ENCODE measurements at places on chromosomes 13 and 19.

- DNase-seq: no peak
Measured at GRCh38 chr13:28110414-28110813, 10.0 kb upstream of the FLT3 start.

DNA sequence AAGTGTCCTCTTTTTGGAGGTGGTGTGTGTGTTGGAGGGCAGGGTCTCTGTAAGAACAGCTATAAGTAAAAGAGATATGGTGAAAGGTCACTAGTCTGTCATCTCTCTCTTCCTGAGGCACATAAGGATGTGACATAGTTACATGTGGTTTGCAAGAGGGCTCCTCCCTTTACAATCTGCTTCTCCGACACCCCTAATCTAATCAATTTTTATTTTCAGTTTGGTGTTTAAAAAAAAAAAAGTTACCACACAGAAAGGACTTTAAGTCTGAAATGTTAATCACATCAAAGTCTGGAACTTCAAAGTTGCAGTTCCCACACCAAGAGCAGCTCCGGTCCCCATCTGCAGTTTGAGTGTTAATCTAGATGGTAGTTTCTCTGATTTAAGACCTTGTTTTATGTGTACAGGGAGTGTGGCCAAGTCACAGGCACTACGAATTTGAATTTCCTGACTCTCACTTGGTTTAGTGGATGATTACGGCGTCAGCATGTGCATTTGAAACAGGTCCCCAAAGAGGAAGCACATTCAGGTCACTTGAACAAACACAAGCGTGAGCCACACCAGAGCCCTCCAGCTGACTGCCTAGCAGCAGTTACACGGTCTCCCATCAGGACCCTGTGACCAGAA, 53.1 kb downstream of the FOXO1 start:
- no peak for DNase-seq

DNA sequence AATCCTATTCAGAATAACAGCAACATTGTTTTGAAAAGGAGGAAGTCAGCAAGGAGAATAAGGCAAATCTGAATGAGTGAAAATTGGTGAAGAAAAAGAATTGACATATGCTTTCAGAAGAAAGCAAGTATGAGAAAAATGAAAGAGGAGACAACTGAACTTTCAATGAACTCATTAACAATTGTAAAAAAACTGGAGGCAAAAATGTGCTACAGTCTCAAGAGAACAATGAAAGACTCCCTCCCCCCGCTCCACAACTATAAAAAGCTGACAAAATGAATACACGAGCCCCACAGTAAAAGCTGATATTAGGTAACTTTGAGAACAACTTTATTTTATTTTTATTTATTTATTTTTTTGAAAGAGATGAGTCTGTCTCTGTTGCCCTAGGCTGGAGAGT, 373.1 kb downstream of the DIAPH3 start:
- DNase-seq: no peak

GRCh38 chr13:60679928-60680694, 283.1 kb downstream of the TDRD3 start:
- no peak for DNase-seq

GRCh38 chr13:28324181-28324789, 170.6 kb downstream of the FLT1 start:
- peak; percentile 17 for DNase-seq

GRCh38 chr19:18289471-18290301, 8.3 kb upstream of the JUND start:
- no peak for DNase-seq

- no peak for DNase-seq
Measured at GRCh38 chr13:113612607-113613006, 28.1 kb downstream of the TFDP1 start.

- no peak for DNase-seq
Measured at GRCh38 chr13:42040730-42041010, 7.8 kb upstream of the DGKH start.

DNA sequence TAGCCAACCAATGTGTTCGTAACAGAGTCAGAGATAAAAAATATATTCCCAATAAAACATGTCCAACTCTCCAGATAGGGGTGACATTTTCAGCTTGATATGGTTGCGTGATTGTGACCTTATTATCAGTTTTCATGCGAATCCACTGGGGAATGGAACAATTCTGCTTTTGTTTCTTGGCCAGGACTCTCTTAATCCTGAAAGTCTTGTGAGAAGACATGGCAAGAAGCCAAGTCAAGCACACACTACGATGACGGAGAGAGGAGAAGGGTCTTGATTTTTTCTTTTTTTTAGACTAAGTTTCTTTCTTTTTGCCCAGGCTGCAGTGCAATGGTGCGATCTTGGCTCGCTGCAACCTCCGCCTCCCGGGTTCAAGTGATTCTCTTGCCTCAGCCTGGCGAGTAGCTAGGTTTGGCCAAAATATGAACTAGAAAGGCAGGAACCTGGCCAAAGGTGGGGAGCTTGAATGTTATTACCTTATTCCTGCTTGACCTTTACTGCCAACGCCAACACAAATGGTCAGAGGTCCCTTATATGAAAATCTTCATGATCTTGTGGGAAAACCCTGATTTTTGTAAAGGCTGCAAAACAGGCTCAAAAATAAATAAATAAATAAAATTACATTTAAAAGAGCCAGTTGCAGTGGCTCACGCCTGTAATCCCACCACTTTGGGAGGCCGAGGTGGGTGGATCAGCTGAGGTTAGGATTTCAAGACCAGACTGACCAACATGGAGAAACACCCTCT, 14.5 kb downstream of the ZNF816 start:
- DNase-seq: no peak

- DNase-seq: no peak
Measured at GRCh38 chr19:9786342-9786741, 17.8 kb upstream of the ZNF846 start.

GRCh38 chr13:53137779-53138178, 109.2 kb downstream of the OLFM4 start:
- DNase-seq: no peak

DNA sequence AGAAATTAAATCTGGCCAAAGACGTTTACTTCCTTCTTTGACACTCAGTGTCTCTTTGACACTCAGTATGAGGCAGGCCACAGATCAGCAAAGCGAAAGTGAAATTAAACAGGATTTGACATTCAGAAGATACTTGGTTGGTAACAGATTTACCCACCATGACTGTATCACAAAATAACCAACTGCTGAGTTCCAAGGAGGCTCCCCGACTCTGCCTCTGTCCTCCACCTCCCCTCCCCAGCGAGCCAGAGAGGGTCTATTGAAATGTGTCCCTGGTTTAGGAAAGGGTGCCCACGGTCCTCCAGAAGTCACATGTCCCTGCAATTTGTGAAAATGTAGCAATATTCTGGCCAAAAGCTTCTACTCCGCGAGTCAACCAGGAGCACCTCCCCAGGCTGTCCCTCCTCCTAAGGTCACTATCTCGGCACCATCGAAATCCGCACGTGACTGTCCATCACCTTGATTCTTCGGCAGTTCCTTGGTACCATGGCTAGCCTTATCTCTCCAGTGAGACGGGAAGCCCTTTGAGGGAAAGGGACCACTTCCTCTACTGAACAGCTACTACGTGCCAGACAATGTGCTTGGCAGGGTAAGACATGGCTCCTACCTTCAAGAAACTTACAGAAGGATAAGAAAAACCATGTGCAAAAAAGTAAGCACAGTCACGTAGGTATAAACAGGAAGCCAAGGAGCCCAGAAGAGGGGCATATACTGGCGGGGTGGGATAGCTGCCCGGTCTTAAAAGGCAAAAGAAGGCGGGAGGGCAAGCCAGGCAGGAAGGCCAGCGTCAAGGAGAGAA, 1.5 kb downstream of the N4BP2L1 start:
- no peak for DNase-seq

- DNase-seq: no peak
Measured at GRCh38 chr19:40815223-40815622, 16.2 kb downstream of the EGLN2 start.

DNA sequence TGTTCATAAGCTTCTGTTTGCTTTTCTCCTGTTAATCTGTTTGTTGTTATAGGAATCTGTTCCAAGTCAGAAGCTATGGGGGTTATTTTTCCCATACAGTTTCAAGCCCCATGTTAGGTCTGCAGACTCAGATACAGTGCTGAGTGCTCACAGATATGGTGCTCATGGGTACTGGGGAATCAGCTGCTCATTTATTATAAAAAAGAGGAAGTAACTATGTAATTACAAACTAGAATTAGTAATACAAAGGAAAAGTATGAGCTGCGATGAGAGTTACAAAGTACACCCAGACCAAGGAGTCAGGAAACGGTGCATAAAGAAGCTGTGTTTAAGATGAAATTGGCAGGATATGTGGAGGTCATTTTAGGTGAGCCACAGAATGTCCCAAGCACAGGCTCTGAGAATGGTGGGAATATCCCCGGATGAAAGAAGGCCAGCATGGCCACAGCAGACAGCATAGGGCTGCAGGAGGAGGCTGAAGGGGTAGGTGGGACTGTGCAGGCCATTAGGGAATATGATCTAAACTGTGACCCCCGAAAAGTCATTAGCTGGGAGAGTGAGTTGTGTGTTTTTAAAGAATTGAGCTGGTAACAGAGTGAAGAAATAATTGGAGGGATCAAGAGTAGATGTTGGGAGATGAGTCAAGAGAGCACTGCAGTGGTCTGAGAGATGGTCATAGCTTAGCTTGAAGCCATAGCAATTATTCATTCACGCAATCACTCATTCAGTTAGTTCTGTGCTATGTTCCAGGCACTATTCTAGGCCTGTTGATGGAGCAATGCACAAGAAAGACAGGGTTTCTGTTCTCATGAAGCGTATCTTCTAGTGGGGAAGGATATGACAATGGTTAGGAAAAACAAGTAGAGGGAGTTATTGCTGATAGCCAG, 177.4 kb upstream of the UBL3 start:
- DNase-seq: no peak
